SW 1271 (cell line): ENCODE measurements at places on chromosomes 11 and 22.

GRCh38 chr11:19432370-19433061 is 191.8 kb upstream of the E2F8 start:
- no peak for DNase-seq

DNA sequence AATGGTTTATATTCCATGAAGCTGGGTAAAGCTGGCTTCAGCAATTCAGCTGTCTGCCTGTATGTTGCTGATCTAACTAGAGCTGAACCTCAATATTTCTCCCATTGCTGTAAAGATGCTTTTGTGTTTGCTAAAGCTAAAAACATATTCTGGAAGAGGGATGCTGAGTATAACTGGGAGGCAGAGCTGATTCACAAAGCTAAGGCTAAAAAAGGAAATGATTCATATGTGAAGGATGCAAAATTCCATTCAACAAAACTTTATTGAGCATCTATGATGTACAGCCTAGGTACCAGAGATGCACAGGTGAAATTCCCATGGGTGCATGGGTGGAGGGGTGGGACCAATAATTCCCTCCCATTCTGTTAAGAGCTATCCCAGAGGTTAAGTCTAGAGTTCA is 193.9 kb downstream of the KIF18A start:
- no peak for DNase-seq

- DNase-seq, result peak; percentile 20
These were observed 988 bp downstream of the TNRC6B start for GRCh38 chr22:40178417-40179409.

GRCh38 chr11:4095509-4096230 is 1.1 kb downstream of the RRM1 start:
- peak; percentile 50 for DNase-seq

GRCh38 chr11:61071208-61071681 is 31.0 kb upstream of the CD5 start:
- DNase-seq, result no peak

DNA sequence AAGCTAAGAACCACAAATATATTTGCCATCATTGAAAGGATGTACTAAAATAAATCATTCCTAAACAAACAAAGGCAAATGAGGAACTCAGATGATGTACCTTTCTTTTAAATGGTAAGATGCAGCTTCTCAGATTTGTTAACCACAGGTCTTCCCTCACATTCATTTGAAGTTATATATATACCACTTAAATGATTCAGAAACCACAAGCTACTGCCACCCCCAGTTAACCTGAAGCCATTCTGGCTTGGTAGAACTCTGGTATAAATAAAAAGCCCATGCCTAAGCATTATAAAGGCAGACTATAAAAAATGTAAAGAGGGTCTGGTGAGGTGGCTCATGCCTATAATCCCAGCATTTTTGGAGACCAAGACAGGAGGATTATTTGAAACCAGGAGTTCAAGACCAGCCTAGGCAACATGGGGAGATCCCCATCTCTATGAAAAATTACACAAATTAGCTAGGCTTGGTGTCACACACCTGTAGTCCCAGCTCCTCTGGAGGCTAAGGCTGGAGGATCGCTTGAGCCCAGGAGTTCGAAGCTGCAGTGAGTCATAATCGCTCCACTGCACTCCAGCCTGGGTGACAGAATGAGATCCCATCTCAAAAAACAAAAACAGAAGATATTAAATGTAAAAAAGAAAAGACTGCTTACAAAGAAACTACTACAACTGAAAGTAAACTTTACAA is 1185.3 kb downstream of the JRKL start:
- DNase-seq, result no peak

- DNase-seq, result no peak
These were observed 838.7 kb upstream of the API5 start for GRCh38 chr11:42473106-42473505.

DNA sequence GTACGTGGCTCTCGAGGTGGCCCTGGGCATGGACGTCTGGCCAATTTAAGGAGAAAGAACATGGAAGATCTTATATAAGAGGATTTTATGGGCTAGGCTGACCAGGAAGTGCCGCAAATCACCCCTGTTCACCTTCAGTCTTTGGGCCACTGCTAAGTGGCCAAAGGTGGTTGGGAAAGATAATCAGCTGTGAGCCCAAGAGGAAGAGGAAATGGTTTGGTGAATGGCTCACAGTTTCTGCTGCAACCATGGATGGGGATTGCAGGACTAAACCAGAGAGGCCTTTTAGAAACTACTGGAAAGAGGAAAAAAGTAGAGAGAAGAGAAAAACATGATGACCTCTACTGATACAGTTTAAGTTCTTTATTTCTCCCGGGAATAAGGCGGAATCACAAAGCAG is 96.0 kb upstream of the ARHGAP20 start:
- DNase-seq, result no peak

DNA sequence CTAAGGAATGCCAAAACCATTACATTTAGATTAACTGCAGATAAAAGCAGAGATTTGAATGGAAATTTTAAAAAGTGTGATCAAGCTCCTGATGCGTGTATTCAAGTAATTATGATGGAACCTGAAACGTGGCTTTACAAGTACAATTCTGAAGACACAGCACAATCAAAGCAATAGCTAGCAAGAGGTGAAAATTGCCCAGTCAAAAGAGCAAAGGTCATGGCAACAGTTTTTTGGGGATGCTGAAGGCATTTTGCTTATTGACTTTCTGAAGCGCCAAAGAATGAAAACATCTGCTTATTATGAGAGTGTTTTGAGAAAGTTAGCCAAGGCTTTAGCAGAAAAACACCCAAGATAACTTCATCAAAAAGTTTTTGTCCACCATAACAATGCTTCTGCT is 389.6 kb upstream of the TENM4 start:
- no peak for DNase-seq

DNA sequence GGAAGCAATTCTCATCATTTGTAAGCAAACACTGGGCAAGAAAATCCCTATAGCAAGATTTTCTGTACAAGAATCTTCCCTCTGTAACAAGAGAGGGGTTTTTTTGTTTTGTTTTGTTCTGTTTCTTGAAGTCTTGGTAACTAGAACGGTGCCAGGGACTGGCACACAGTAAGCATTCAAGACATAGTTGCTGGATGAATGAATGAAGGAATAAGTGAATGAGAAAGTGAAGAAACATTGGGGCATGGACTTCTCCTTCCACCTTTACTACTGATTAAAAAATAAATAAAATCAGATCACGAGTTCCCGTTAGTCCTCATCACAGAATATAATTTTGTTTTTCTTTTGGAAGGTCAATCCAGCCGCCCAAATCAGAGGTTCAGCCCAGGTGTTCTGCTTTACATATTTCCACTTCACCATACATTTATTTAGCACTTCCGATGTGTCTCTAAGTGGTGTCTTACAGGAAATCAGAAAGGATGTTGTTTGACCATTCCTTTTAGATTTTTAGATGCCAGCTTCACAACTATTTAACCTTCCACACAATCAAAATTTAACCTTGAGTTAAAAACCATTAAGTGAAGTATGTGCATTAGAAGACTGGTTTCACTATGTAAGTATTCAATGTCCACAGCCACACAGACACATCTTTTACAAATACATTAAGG is 281.2 kb downstream of the CADM1 start:
- no peak for DNase-seq
